ENCODE measurements at places on chromosomes 2 and 18. TPM values are rescaled to one million over a fixed set of nuclear protein-coding genes. Genes with fewer than 3 reads are reported as not detected.

DNA sequence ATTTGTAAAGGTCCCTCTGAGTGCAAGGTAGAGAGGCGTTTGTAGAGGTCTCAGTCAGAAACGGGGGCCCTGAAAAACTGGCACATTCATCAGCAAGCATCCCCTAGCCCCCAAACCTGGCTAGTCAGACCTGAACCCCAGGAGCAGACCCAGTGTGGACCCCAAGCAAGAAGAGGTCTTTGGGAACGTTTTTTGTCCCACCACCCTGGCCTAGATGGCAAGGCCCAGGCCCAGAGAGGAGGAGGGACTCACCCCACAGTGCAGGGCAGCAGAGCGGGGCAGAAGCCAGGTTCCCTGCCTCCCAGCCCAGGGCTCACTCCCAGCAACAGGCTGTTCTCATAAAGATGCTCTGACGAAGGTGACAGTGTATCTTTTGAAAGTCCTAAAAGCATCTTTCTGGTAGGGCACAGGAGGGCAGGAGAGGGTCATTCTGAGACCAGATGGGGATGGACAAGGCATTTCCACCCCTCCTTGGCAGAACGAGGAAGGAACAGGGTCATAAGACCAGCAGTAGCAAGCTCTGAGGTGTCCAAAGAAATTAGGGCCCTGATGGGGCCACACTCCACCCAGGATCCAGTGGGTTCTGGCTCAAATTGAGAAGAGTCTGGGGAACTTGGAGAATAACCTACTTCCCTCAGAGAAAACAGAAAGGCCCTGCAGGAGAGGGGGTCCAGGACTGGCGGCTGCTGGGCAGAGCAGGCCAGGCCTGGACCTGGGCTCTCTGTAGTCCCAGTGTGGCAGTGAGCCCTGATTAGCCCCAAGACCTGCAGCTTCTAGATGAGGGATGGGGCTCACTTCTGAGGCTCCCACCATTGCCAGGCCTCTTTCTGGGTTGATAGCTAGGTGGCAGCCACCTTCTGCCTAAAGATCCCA, 18.2 kb downstream of the ADRA2B start:
- peak overlapping the region; percentile 94 for H3K27ac ChIP-seq
- H3K36me3 ChIP-seq, result no peaks in the 10 kb centered on the region
- peaks cover 60% of the 10 kb centered on the region for H3K4me1 ChIP-seq

- no peak for DNase-seq
- peaks cover 4% of the 10 kb centered on the region for H3K4me1 ChIP-seq
- H3K27me3 ChIP-seq, result no peaks in the 10 kb centered on the region
- H3K36me3 ChIP-seq, result no peaks in the 10 kb centered on the region
These were observed 13.5 kb upstream of the REL start for GRCh38 chr2:60867848-60868247.

DNA sequence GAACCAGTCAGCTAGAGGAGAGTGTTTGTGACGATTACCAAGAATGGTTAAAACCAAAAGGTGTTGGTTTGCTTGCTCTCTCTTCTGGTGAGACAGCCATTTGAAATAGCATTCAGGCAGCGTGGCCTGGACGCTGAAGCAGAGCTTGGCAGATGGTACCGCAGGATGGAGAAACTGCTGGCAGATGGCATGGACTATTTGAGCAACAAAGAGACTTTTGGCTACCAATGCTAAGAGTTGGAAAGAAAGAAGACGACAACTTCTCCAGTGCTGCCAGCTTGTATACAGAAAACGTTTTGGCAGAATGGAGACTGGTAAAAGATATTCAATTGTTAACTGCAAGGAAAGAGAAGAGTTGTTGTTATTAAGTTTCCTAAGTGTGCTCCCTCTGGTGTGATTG, 315.0 kb downstream of the PARD3B start:
- H3K36me3 ChIP-seq, result no peaks in the 10 kb centered on the region
- H3K27me3 ChIP-seq, result no peaks in the 10 kb centered on the region
- H3K27ac ChIP-seq, result no peak overlapping the region

GRCh38 chr2:113851640-113852039, 38.2 kb upstream of the ACTR3 start:
- H3K4me3 ChIP-seq, result no peak overlapping the region
- H3K27me3 ChIP-seq, result no peaks in the 10 kb centered on the region
- no peak overlapping the region for H3K27ac ChIP-seq

DNA sequence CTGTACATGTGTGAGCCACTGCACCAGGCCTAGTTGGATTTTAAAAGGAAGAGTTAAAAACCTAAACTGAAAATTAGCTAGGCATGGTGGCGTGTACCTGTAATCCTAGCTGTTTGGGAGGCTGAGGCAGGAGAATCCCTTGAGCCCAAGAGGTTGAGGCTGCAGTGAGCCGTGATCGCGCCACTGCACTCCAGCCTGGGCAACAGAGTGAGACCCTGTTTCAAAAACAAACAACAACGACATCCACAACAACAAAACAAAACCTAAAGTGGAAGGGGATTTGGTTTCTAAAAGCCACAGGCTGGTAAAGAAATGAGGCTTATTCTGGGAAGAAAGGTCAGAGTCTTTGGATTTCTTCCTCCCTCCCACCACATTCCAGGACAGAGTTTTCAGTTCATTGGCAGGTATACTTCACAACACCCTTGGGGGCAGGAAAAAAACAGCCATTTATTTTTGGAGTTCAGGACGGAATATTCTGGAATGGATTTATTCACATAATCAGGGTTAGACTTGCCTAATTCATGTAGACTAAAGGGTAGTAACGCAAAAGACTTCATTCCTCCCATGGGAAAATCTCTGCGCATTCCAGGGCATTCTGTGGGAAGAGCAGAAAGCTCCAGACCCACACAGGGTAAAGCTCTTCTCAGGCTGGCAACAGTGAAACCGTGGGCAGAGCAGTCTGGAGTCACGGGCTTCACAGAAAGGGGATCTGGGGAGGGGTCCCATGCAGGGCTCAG, 34.9 kb downstream of the TEX44 start:
- H3K27me3 ChIP-seq, result no peaks in the 10 kb centered on the region
- DNase-seq, result no peak
- H3K4me1 ChIP-seq, result peaks cover 15% of the 10 kb centered on the region
- peak overlapping the region; percentile 31 for H3K4me3 ChIP-seq
- H3K27ac ChIP-seq, result peak overlapping the region; percentile 86

DNA sequence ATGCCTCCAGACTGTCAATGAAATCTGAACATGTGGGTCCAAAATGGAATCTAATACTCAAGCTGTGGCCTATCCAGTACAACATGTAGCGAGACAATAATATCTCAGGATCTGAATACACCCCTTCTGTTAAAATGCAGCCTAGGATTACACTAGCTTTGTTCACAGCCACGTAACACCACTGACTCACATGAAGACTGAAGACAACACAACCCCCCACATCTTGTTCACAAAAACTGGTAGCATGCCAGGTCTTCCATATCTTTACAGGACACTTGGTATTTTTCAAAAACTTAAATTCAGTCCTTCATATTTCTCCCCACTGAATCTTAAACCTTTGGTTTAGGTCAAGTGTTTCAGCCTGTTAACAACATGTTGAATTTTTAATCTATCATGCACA, 84.2 kb downstream of the SLC8A1 start:
- no peak overlapping the region for H3K4me3 ChIP-seq
- H3K4me1 ChIP-seq, result peaks cover 93% of the 10 kb centered on the region
- H3K27ac ChIP-seq, result no peak overlapping the region
- no peaks in the 10 kb centered on the region for H3K27me3 ChIP-seq

The UGT1A3 gene
- total RNA-seq, result not detected

The LIMS3 gene
- 5.7 TPM for total RNA-seq

The ITGB6 gene
- total RNA-seq, result 0.99 TPM

The CROCC2 gene
- total RNA-seq, result not detected

The PAX3 gene
- total RNA-seq, result 0.30 TPM
